ENCODE measurements at places on chromosomes 11 and 22.

GRCh38 chr11:27656806-27657483 is 43.3 kb downstream of the BDNF start:
- no peak for DNase-seq

DNA sequence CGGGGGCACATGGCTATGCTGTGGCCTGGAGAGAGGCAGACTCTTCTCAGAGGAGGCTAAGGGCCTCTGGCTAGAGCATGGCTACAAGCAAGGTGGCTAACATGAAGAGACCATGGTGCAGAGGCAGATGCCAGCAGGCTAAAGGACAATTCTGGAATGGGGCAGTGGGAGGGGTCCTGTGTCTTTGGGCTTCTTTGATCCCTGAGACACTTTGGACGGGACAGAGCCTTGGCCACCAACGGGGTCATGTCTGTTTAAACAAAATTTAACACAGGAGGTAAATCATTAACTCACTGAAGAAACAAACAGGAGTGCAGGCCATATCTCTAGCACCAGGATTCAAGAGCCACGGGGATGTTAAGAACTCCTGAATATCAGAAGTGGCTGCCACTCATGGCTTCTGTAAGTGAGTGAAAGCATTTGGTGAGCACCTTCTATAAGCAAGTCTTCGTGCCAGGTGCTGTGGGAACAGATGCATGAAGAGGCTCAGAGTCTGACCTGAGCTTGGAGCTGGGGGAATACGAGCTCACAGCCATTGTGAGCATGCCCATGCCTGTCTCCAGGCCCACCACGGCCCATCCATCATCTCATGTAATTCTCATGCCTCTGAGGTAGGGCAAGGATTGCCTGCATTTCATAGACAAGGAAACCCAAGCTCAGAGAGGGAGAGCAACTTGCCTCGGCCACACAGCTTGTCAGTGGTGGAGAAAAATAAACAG is 18.3 kb upstream of the ZNRF3 start:
- no peak for DNase-seq

GRCh38 chr22:48070760-48071159 is 1308.3 kb downstream of the TBC1D22A start:
- DNase-seq, result no peak

- DNase-seq, result no peak
Measured at GRCh38 chr11:69397732-69398131, 83.7 kb upstream of the LINC01488 start.

GRCh38 chr11:134437821-134438220 is 25.8 kb upstream of the B3GAT1 start:
- no peak for DNase-seq

- DNase-seq, result no peak
Measured at GRCh38 chr22:32340411-32340810, 17.3 kb upstream of the RFPL3 start.

DNA sequence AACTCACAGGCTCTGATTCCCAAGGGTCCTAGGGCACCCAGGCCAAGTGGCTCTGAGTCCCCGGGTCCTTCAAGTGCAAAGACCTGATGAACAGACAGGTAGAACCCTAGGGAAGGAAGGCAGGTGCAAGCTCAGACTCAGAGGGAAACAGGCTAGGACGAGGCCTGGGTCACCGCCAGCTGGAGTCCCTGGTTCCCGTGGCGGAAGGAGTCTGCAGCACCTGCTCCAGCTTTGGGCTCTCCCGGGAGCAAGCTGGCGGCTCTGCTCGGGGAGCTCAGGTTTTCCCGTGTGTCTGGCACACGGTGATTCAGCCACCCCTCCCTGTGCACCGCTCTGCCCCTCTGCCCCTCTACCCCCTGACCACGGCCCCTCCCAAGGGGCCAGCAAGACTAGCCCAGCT is 59.8 kb downstream of the WNT7B start:
- DNase-seq, result no peak

DNA sequence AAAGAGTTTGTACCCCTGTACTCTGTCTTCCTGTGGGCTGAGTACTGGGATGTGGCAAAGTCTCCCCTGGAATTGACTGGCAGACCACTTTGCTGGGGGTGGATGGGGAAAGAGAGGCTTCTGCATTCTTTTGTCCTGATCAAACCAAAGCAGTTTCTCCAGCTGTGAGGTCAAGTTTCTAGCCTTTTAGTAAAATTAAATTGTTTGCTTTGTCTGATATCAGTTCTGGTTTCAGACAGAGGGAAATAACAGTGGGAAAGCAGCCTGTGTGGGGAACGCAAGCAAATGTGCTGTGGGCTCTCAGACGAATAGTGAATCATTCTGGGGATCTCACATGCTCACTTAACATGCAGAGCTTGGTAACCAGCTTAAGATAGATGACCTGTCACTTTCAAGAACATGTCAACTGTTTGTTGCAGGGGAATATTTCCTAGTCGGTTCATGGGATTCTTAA is 151.6 kb downstream of the FAT3 start:
- DNase-seq, result no peak

DNA sequence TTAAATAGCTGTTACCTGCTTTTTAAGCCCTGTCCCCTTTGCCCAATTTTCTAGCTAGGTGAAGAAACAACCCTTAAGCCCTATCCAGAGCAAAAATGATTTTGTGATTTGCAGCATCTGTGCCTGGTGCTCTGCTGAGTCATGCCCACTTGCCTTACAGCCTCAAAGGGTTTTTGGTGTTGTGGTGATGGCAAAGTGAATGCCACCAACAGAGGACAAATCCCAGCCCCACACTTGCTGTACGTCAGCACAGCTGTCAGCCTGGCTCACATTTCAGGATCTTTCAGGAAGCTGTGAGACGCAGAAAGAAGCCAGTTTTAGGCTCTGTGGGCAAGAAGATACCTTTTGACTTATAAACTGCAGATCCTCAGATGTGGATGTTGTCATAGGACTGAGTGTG is 401.7 kb downstream of the TENM4 start:
- no peak for DNase-seq

DNA sequence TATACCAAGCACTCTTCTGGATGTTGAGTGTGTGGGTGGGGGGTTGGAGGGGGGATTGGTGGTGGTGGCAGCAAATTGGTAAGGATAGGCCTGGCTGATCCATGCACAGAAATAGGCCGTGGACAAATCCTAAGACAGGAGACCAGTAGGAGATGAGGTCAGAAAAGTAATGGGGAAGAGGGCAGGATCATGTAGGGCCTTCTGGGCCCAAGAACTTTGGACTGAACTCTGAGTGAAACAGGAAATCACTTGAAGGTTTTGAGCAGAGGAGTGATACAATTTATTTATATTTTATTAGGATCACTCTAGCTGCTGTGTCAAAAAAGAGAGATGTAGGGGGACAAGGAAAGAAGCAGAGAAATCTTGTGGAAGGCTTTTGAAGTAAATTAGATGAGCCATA is 28.7 kb downstream of the TSG101 start:
- DNase-seq, result no peak

- no peak for DNase-seq
Measured at GRCh38 chr11:67406969-67407687, 3.2 kb downstream of the TBC1D10C start.

DNA sequence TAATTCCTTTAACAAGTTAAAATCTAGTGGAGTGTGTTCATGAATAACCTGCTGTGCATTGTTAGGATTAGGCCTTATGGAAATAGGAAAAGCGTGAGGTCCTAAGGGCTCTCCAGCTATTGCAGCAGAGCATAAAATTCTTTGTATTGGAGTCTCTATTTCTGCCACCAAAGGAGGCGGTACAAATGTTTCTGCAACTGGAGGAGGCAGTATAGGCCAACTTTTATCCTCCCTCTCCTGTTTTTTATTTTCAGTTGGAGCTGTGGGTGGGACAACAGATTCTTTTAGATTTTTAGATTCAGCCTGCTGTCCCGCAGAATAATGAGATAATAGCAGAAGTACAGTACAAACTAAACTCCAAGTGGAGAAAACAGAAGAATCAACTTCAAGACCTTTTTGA is 26.2 kb downstream of the OR10A6 start:
- no peak for DNase-seq

- DNase-seq, result no peak
Measured at GRCh38 chr22:20206709-20207215, 55.9 kb upstream of the CCDC188 start.

DNA sequence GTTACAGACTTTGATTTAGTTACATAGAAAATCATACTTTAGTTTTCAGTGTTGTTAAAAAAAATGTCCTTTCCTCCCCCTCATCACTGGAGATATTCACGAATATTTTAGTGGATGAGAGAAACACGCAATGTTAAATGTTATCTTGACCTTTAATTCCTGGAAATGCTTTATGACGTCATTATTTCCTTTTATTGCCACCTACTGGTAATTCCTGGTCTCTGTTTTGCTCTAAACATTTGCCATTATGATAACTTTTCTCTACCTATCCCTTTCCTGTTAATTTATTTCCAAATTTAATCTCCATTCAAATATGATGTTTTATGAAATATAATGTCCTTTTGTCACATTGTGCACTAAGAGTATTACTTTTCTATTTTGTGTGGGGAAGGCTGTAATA is 770.6 kb downstream of the FAM181B start:
- DNase-seq, result no peak

- no peak for DNase-seq
Measured at GRCh38 chr22:37893583-37893983, 12.5 kb upstream of the MICALL1 start.

- DNase-seq, result no peak
Measured at GRCh38 chr11:43401252-43401651, 42.5 kb downstream of the TTC17 start.

- DNase-seq, result no peak
Measured at GRCh38 chr11:23569134-23569533, 708.9 kb upstream of the CCDC179 start.

- no peak for DNase-seq
Measured at GRCh38 chr11:94993400-94993943, 20.0 kb downstream of the KDM4D start.

DNA sequence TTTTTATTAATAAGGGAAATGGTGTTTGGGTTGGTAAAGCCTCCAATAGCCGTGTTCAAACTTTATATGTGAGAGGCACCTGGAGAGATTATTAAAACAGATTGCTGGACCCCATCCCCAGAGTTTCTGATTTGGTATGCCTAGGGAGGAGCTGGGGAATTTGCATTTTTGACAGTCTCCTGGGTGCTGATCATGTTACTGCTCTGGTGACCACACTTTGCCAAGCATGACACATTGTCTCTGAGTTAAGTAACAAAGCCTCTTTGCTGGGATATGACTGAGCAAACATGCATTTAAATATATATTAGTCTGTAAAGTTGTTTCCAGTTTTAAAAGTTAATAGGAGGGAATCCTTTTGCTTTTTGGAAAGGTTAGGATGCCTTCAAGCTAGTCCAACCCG is 140.4 kb downstream of the NAV2 start:
- DNase-seq, result no peak

DNA sequence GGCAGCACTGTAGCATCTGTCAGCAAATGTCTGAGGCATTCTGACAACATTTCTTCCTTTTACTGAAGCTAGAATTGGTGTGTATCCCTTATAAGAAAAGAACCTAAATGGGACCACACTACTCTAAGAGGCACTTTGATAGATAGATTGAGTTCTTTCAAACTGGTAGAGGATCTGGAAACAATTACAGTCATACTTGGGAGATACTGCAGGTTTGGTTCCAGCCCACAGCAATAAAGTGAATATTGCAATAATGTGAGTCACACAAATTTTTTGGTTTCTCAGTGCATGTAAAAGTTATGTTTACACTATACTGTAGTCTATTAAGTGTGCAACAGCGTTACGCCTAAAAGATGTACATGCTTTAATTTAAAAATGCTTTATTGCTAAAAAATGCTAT is 96.9 kb downstream of the SBF2 start:
- no peak for DNase-seq

DNA sequence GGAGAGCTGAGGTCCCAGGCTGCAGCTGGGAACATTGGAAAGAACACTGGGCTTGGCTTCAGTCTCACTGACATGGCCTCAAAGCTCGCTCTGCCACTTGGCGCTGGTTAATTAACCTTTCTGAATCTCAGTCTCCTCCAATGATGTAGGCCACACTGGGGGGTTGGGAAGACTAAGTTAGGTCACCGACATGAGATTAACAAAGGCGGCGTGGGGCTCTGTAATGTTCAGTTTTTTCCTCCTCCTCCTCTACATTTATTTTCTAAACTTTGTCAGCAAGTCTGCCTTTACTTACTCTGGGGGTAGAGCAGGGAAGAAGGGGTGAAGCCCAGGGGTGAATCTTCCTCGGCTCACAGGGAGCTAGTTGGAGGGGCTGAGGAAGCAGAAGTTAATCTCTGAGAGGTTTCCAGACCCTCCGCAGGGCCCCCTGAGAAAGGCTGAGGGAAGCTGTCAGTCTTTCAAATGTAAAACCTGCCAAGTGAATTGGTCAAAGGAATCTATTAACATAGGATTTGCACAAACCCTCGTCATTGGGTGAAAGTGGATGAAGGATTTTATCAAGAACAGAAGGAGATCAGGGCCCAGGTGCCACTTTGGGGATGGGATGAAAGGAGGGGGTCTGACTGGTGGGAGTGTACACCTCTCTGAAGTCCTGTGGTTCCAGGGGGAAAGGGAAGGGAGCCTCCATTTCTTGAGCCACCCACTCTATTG is 32.1 kb upstream of the TENM4 start:
- DNase-seq, result no peak

DNA sequence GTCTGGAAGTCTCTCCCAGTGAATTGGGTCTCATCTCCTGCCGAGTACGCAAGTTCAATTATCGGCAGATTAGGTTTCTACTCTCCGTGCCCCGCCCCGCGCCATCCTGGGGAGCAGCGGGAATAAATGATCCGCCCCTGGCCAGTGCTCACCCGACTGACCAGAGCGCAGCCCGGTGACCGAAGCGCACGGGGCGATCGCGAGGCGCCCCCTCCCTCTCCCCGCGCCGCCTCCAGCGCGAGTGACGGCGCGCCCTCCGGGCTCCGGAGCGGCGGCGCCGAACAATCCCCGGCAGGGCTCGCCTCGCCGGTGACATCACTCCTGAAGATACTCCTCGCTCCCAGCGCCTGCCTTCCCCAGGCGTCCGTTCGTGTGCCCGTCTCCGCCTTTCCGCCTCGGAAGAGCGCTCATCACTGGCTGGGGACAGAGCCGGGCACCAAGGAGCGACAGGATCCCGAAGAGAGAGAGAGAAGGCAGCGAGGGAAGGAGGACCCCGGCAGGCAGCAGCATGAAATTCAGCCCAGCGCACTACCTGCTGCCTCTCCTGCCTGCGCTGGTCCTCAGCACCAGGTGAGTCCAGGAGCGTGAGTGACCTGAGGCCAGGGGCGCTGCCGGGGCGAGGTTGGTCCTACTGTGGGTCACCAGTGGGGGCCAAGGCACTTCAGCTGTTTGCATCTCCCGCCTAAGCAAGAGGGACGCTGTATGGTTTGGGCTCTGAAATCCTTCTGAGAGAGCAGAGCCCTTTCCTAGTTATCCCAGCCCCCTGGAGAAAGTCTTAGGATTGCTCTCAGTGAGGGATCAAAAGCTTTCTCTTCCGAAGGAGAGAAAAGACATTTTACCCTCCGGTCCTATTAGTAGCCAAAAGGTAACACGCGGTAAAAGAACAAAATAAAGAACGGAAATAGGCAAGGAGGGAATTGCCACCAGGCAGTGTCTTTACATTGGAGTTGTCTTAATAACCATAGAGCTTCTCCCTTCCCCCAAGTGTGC is at the start of gene LUZP2:
Gene LUZP2 (plus strand): TSS at position 318 of the 990 bp plus-strand sequence.
- DNase-seq, result no peak

GRCh38 chr11:121367844-121368225 is 75.3 kb downstream of the SC5D start:
- no peak for DNase-seq
